ENCODE measurements at places on chromosomes 7 and 10. TPM values are rescaled to one million over a fixed set of nuclear protein-coding genes. Genes with fewer than 3 reads are reported as not detected.

The HELLS gene
- 95.3 TPM for total RNA-seq

DNA sequence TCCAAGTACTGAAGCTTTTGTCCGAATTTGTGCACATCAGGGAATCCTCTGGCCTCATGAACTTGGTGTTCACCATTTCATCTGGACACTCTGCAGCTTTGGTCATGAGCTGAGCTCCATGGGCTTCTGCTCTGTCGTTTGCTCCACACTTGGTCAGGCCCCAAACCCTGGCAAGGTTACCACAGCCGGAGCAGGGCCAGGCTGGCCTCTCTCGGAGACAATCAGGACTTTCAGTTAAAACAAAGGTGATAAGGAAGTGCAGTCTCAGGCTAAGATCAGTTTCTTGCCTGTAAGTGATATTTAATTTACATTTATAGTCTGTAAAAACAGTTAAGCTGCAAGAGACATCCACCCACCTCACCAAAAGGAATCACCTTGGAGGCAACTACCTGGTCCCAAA is 558.9 kb downstream of the PARD3 start:
- no peaks in the 10 kb centered on the region for H3K4me1 ChIP-seq
- no peak overlapping the region for H3K4me3 ChIP-seq
- H3K27ac ChIP-seq = no peak overlapping the region
- peaks cover 3% of the 10 kb centered on the region for H3K27me3 ChIP-seq
- H3K36me3 ChIP-seq = no peaks in the 10 kb centered on the region
- no peak for DNase-seq

DNA sequence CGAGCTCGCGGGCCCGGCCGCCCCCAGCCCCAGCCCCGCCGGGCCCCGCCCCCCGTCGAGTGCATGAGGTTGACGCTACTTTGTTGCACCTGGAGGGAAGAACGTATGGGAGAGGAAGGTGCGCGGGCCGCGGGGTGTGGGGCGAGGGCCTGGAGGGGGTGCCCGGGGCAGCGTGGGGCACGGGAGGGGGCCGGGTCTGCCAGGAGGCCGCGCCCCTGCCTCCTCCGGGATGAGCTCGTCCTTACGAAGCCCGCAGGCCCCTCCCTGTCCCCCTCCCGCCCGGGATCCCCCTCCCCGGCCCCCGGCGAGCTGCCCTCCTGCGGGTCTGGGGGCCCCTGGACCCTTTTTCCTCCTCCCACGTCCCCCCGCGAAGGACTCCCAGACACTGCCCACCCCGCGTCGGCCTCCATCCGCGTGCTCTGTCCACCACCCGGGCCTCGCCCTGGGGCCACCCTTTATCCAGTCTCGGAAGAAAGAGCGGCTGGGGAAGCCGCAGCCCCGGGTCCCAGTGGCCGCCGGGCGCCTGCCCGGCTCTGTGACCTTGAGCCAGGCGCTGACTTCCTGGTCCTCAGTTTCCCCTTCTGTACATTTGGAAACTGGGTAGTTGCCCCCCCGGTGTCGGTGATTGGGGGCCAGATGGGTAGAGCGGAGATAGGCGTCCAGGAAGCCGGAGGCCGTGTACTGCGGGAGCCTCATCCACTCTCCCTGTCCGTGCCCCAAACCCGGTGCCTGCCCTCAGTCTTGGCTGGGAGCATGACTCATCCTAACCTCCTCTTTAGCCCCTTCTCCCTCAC is 521 bp downstream of the LIMK1 start:
- H3K27ac ChIP-seq = peak overlapping the region; percentile 78
- peak; percentile 38 for DNase-seq
- H3K27me3 ChIP-seq = no peaks in the 10 kb centered on the region
- H3K4me3 ChIP-seq = peak overlapping the region; percentile 79

GRCh38 chr10:107689323-107689722 is 524.8 kb upstream of the SORCS1 start:
- no peaks in the 10 kb centered on the region for H3K27me3 ChIP-seq
- no peak overlapping the region for H3K27ac ChIP-seq
- no peaks in the 10 kb centered on the region for H3K36me3 ChIP-seq
- H3K4me3 ChIP-seq = no peak overlapping the region

- no peaks in the 10 kb centered on the region for H3K27me3 ChIP-seq
- H3K4me3 ChIP-seq = no peak overlapping the region
- no peaks in the 10 kb centered on the region for H3K36me3 ChIP-seq
Measured at GRCh38 chr7:113628948-113629847, 289.6 kb downstream of the PPP1R3A start.

The RHOBTB1 gene
- total RNA-seq = 0.05 TPM

DNA sequence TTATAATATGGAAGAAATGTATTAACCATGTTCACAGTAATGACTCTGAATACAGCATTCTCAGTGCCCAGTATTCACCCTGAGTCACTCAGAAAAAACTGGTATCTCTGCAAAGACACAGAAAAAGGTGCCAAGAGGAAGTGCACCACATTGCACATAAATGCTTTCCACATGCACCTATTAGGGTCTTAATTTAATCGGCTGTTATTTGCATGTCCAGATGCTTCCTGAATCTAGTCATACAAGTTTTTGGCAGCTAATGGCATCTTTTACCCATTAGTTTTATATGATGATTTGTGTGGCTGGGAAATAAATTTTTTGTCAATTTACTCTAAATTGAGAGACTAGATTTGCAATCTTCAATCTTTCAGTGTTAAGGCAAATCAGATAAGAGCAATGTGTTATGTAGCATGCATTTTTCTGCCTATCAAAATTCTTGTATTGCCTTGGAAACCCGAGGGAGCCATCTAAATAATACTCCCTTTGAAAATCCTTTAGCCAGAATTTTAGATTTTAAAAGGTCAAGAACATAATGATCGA is 58.2 kb downstream of the ZNF680 start:
- DNase-seq = no peak
- no peaks in the 10 kb centered on the region for H3K27me3 ChIP-seq
- H3K4me1 ChIP-seq = peaks cover 2% of the 10 kb centered on the region
